ENCODE measurements at places on chromosomes 4 and X. TPM values are rescaled to one million over a fixed set of nuclear protein-coding genes. Genes with fewer than 3 reads are reported as not detected.

Gene SLC16A2
- total RNA-seq, result not detected

Gene FREM3
- not detected for total RNA-seq

Gene PRR32
- not detected for total RNA-seq

Gene MAGIX
- total RNA-seq, result 2.0 TPM

Gene CWH43
- total RNA-seq, result not detected

Gene NKAP
- total RNA-seq, result 15.7 TPM

Gene APLN
- 0.13 TPM for total RNA-seq

Gene TIGD4
- 0.70 TPM for total RNA-seq

Gene PF4V1
- total RNA-seq, result not detected

Measured in PC-9 (cell line).